Hematopoietic multipotent progenitor cell treated with erythropoietin and hydrocortisone succinate and interleukin-3 and kit ligand, for 6 days (in vitro differentiated cells): ENCODE measurements at places on chromosomes 4 and X.
A peak's percentile ranks its signal among the peaks of the same experiment; 100 is the strongest.

DNA sequence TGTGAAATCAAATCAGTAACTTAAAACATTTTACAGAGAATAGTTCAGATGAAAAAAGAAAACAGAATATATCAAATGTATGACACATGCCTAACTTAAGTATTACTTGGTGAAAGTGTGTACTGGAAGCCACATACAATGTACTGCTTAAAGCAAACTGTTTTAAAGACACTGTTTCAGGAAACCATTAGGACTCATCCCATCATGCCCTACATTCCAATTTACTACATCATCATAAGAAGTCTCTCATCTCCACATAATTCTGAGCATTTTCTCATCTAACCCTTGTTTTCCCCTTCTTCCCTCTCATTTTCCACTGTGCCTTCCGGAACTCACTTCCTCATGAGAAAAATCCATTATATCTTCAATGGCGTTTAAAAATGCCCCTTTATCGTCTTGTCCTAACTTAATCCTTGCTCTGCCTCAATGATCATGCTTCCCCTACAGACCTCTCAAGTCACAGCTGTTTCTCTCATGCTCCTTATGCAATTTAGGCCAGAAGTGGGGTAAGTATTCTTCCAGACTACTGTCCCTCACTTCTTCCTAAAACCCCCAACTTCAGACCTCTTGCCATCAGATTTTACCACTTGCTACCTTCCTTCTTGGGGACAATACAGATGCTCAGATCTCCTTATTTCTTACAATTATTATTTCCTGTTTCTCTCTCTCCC is 26.8 kb upstream of the FGF5 start:
- DNase-seq, result no peak

- no peak for DNase-seq
Observed at GRCh38 chr4:119597377-119597776, 31.2 kb downstream of the PDE5A start.

GRCh38 chr4:40563401-40563800 is 66.3 kb downstream of the RBM47 start:
- peak; percentile 14 for DNase-seq

DNA sequence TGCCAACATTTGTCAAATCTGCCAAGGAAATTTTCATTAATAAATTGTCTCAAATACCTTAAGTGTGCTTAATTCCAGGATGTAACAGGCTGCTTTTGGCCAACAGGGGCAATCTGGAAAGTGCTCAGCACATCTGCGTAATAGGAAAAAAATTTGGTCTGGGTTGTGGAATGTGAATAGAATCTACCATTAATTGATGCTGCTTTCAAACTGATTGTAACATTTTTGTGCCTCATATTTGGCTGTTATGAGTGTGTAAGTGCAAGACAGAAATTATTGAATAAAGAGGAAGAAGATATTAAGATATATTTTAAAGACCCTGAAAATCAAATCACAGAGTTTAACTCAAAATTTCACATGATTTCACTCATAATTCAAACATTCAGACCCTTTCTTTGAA is 41.1 kb downstream of the REELD1 start:
- DNase-seq, result no peak

- DNase-seq, result no peak
Observed at GRCh38 chr4:75723163-75724065, 963 bp upstream of the USO1 start.

- no peak for DNase-seq
Observed at GRCh38 chrX:41692162-41692749, 3.5 kb downstream of the GPR34 start.

GRCh38 chr4:123783151-123783790 is 386.7 kb downstream of the SPRY1 start:
- DNase-seq, result no peak

DNA sequence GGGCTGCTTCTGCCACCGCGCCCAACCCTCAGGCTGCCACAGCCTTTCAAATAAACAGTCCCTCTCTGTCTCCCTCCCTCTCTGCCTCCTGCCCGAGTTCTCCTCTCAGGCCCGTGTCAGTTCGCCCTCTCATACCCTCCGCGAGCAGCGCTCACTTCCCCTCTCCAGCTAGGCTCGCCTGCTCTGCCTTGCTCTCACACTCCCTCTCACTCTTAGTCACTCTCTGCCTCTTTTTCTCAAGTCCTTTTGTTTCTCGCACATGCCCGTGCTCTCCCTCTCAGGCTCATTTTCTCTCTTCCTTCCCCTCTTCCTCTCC is 3.2 kb downstream of the EFNB1 start:
- peak; percentile 41 for DNase-seq

DNA sequence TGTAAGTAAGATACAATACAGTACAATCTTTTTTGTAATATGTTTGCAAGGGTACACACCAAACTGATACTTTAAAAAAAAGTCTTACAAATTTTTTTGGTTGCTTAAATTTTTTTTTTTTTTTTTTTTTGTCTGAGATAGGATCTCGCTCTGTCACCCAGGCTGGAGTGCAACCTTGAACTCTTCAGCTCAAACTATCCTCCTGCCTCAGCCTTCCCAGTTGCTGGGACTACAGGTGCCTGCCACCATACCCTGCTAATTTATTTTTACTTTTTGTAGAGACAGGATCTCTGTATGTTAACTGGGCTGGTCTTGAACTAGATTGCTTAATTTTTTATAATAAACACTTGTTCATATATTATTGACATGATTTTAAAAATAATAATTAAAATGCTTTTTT is 41.1 kb upstream of the TAB3 start:
- no peak for DNase-seq

- peak; percentile 87 for DNase-seq
Observed at GRCh38 chr4:78776079-78776728, at the start of gene BMP2K. TSS of gene BMP2K (plus strand) at chr4:78776350. CDS start at chr4:78776544, 194 bp downstream.

GRCh38 chr4:65617416-65617815 is 52.9 kb downstream of the EPHA5 start:
- no peak for DNase-seq

GRCh38 chr4:23991444-23991843 is 101.6 kb upstream of the PPARGC1A start:
- no peak for DNase-seq

DNA sequence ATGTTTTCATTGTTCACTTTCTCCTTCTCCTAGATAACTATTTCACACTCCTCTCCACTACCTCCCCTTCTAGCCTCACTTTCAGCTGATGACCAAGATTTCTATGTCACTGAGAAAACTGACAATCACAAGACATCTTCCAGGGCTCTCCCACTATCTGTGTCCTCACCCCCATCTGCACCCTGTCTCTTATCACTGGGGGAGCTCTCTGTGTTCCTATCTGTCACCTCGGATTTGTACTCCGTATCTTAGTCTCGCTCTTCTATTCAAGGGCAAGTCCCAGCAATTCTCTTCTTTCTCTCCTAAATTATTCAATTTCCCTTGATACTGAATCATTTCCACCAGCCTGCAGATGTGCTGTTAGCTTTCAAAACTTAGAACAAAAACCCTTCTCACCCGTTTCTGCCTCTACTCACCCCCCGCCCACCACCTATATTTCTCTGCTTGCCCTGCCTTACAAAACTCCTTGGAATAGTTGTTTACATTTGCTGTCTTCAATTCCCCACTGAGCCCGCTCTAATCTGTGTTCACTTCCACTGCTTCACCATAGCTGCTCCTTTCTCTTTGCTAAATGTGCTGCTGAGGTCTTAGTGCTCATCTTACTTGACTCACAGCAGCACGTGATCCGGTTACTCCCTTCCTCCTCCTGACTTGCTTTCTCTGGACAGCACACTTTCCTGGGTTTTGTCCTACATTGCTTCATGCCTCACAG is 293.2 kb downstream of the UNC5C start:
- no peak for DNase-seq

DNA sequence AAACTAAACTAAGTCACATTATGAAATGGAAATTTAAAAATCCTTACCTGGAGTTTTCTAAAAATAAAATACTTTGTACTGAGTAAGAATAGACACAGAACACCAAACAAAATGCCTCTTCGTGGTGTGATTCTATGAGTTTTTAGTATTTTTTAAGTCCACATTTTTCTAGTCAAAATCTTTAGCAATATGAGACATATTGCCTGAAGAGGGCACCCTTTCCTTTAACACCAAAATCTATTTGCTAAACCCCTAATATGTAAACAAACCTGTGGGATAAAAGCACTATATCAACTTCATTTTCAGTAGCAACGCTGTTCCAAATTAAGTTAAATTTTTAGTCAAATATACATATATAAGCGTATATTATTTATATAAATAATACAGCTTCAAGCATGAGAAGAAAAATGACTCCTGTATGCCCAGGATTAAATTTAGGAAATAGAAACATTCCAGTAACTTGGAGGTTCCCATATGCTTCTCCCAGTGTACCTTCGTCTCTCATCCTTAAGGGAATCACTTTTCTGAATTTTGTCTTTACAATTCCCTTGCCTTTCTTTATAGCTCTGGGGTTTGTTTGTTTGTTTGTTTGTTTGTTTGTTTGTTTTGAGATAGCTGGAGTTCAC is 23.0 kb upstream of the PGM2 start:
- peak; percentile 85 for DNase-seq

GRCh38 chrX:104013158-104013557 is 350 bp downstream of the H2BW1 start:
- no peak for DNase-seq

GRCh38 chrX:30851449-30851848 is 37.6 kb downstream of the TAB3 start:
- DNase-seq, result no peak

DNA sequence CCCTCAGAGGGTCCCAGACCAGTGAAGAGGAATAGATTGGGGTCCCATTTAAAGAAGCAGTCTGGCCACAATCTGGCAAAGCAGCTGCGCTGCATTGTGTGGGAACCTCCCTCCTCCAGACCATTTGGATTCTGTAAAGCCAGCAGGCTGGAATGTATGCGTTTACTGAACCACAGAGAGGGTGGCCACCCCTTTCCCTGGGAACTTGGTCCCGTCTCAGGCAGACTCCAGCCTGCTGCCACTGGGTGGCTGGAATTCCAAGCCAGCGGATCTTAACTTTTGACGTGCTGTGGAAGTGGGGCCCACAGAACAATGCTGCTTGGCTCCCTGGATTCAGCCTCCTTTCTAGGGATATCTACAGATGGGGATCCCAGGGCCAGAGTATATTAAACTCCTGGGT is 307.2 kb downstream of the DACH2 start:
- DNase-seq, result no peak

- DNase-seq, result no peak
Observed at GRCh38 chr4:114366368-114366767, 232.2 kb upstream of the UGT8 start.

DNA sequence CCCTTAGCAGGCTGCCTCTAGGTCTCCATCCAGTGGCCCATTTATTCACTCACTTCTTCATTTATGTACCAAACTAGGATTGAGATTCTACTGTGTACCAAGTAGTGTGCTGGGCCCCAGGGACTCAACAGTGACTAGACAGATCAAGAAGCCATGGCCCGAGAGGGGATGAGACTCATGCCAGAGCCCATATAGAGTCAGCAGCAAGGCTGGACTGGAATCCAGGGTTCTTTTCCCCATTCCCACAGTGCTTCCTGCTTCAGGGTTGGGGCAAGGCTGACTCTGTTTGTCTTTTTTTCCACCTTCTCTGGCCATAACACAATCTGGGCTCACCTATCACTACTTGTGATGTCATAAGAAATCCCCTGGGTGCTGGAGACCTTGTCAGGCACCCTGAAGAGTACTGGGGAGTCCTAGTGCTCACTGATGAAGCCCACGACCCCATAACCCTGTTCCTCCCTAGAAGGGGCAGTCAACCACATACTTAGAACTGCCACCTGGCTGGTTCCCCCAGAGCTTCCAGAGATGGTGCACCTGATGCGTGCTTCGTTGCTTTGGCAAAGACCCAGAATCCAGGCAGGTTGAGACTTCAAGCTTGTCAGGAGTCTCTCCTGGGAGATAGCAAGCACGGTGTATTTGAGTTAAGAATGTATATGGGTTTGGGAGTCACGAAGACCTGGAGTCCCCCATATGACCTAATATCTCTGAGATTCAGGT is 6.2 kb downstream of the RTL5 start:
- no peak for DNase-seq

DNA sequence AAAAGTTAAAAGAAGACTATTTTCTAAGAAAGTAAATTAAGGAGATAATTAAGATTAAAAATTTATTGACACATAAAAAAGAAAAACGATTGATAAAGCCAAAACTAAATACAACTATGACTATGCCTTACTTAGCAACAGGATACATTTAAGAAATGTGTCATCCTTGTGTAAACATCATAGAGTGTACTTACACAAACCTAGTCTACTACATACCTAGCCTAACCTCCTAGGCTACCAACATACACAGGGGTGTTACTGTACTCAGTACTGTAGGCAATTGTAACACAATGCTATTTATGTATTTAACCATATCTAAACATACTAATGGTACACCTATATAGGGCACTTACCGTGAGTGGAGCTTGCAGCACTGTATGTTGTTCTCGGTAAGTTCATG is 108.3 kb downstream of the ANXA10 start:
- DNase-seq, result no peak

DNA sequence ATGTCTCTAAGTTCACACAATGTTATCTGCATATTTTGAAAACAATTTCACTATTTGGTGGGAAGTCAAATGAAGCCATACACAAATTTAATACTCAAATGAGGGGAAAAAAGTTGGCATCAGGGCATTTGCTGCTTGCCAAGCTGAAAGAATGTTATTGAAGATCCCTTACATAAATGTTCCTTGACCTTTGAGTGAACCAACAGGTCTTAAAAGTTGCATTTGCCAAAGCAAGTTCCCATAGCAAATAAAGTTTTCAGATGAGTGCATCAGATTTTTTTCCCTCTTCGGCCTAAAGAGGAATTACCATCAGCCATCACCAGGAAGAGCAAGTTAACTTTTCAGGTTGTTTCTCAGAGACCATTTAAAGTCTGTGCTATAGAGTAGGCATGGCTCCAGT is 115.9 kb downstream of the COX18 start:
- no peak for DNase-seq

GRCh38 chr4:71050809-71051208 is 57.4 kb downstream of the DCK start:
- DNase-seq, result peak; percentile 11

DNA sequence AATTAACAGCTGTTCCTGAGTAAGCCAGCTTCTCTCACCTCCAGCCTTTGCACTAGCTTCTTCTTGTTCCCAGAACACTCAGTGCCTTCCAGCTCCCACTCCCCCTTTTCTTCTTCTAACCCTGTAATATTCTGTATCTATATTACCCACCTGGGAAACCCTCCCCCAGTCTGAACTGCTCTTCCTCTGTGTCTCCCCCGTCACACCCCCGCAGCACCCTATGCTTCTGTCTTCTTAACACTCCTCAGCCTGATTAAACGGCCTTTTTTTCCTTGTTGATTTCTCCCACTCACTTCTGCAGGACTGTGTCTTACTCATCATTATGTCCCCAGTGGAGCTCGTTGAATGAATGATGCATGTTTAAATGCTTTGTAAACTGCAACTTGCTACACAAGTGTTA is 9.0 kb upstream of the LONRF3 start:
- DNase-seq, result no peak

- no peak for DNase-seq
Observed at GRCh38 chr4:147855571-147856009, 123.7 kb downstream of the ARHGAP10 start.

GRCh38 chr4:122899682-122900081 is 22.7 kb downstream of the NUDT6 start:
- DNase-seq, result no peak

GRCh38 chr4:177185151-177185550 is 124.5 kb upstream of the NEIL3 start:
- no peak for DNase-seq
